ENCODE measurements at places on chromosomes 11 and 22.

GRCh38 chr22:45775062-45775461, 103.4 kb downstream of the ATXN10 start:
- no peak for DNase-seq

GRCh38 chr11:120127236-120127635, 10.7 kb downstream of the TRIM29 start:
- no peak for DNase-seq

DNA sequence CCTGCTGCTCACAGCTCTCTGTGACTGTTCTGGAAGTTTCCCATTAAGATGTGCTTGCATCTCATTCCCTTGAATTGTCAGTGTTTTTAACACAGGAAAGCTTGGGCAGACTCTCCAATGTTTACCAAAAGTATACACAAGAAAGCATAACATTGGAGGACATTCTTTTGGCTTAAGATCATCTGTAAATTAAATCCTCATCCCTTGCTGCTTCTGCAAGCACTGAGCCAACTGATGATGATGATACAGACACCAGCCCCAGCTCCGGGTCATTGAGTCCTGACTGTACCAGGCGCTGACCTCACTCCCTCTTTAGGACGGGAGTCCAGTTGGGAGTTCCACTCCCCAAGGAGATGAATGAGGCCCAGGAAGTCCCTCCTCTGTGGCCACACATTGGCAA, 23.8 kb downstream of the CD82 start:
- no peak for DNase-seq

DNA sequence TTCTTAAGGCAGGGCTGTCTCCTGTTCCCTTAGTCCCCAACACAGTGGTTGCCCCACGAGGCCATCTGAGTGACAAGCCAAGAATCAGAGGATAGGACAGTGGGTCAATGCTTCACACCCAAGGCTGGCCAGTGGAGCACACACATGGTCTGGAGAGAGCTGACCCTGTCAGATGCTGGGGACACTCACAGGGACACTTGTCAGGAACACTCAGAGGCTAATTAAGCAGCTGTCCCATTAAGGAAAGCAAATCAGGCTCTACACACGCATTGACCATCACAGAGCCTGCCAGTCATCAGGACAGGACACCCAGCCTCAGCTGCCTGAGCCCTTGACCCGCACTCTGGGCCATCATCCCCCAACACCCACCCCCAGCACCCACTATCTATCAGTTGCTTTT, 18.2 kb downstream of the GDPD5 start:
- DNase-seq = no peak

DNA sequence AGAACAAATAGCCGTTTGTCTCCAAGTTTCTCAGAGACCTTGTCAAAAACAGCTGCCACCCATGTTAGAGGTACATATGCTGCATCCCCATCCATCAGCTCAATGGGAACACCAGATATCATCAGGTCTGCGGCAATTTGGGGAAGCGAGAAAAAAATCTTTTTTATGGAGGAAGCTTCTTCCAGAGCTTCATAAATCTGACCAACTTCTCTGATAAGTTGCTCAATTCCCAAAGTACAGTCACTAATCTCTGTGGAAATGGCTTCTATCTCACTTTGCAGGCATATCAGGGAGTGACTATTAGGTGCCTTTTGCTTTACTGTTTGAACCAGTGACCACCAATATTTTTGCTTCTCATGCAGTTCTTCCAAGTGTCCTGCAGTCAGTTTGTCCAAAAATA, 34.3 kb upstream of the MRPL17 start:
- DNase-seq = no peak

DNA sequence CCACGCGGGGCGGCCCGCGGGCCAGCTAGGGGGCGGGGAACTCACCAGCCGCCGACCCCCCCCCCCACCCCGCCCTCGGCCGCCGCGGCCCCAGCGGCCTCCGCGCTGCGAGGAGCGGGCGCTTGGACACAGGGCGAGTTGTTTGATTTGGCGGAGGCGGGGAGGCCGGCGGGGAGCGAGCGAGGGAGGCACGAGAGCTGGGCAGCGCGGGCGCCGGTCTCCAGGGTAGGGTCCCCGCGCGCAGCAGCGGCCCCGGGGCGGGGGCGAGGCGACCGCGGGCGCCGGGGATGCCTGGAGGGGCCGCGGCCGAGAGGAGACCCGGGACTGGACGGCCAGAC, 64.4 kb downstream of the NAV2 start:
- DNase-seq = no peak

GRCh38 chr22:29478326-29479276, 1.4 kb upstream of the NEFH start:
- no peak for DNase-seq

GRCh38 chr22:44275631-44275995, 37.1 kb downstream of the SHISAL1 start:
- DNase-seq = no peak

- DNase-seq = no peak
Measured at GRCh38 chr22:49971232-49972162, 10.9 kb downstream of the PIM3 start.

DNA sequence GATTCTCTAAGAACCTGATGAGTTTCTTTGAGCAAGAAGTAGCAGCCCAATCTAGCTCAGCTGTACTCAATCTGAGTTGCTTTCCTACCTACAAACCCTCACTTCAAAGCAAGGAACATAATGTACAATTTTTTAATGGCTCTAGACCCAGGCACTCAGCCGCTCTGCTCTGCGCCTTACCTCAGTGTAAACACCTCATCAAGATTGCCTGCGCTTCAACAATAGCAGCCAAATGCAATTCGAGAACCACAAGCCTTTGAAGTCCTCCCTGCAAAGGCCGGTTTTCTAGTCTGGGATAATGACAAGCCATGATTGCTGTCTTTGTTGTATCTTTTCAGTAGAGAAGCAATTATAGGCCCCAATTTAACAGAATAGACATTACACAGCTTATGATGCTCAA, 38.0 kb downstream of the JHY start:
- DNase-seq = no peak

DNA sequence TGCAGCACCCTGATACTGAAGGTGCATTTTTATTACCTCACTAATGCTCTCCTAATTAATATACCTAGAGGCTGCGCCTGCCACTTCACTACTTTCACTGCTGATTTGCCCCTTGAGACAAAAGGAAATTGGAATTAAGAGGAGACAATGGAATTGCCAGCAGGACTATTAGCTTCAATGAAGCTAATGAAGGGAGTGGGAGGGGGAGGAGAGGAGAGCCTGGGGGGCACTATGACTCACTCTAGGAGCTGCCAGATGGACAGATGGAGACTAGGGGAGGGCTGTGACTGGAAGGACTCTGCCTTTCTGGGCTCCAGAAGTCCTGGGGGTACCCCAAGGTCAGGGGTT, 102.8 kb upstream of the DRD2 start:
- DNase-seq = no peak

DNA sequence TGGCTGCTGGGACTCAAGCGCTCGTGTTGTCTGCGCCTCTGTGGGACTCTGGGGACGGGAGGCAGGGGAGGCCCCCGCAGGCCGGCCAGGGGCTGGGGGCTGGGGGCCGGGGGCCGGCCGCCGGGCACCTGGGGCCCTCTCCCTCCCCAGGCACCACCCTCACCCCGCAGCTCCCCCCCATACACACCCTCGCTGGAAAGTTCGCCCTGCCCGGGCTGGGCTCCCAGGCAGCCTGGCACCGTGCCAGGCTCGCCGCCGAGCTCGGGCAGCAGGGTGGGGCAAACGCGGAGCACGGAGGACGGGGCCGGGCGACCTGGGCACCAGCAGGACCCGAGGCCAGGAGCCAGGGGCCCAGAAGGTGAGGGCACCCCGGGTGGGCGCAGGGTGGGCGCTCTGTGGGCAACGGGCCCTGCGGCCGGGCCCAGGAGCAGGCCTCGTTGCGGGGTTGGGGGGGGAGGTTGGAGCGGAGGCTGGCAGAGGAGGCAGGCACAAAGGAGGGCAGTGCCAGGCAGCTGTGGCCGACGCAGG, 76.7 kb upstream of the WNT7B start:
- DNase-seq = no peak

GRCh38 chr22:19663821-19664355, 50.4 kb upstream of the SEPTIN5 start:
- no peak for DNase-seq

DNA sequence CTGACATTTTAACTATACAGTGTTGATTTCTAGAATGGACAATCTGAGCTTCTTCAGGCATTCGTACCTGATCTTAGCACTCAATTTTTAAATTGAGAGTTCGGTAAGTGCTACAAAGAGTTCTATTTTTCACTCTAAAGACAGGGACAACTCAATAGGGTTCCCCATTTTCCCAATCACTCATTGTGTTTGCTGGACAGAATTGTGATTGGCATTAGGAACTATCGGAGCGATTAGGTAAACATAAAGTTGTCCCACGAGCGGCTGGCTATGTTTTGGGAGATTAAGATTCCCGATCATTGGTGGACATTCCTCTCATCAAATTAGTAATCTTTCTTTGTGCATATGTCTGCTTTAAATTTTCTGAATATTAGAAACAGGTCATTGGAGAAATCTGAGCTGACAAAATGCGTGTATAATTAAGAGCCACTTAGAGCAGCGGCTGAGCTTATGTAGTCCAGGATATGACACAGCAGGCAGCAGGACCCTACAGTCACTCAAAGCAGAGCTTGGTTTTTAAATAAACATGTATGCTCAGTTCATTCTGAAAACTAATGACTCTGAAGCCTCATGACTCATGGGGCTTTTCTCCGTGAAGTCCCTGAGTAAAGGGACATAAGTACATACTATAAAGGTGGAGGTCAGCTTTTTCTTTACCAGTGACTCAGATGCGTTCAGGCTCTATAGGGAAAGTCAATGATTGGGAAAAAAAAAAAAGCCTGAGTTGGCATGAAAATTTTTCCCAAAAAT, 109.4 kb downstream of the GRIA4 start:
- DNase-seq = no peak

DNA sequence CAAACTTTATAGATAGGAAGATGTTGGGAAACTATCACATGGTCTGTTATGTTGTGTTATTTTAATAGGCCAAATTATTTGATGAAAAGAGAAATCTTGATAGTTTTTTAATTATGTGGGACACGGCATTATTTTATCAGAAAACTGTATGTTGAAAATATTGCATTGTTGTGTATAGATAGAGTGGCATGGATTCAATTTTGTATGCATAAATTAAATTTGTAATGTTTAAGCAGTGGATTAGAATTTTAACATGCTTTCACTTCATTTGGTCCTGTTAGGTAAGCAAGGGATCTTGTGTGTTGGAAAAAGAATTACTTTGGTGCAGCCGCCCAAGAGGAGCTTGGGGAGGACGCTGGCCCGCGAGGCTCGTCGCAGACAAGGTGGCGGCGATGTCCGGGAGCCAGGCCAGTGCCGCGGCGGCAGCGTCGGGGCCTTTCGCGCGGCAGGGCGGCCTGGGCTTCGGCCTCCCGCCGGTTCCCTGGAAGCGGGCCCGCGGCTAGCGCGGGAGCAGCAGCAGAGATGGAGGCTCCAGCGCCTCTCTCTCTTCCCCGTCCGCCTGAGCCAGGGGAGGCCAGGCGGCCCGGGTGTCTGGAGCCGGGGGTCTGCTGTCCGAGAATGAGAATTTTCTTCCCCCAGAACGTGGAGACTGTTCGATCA, 82.7 kb downstream of the GGT1 start:
- DNase-seq = no peak

GRCh38 chr11:126890561-126890960, 110.0 kb downstream of the KIRREL3 start:
- DNase-seq = no peak

GRCh38 chr11:119306373-119306890, 10.5 kb downstream of the MCAM start:
- no peak for DNase-seq

DNA sequence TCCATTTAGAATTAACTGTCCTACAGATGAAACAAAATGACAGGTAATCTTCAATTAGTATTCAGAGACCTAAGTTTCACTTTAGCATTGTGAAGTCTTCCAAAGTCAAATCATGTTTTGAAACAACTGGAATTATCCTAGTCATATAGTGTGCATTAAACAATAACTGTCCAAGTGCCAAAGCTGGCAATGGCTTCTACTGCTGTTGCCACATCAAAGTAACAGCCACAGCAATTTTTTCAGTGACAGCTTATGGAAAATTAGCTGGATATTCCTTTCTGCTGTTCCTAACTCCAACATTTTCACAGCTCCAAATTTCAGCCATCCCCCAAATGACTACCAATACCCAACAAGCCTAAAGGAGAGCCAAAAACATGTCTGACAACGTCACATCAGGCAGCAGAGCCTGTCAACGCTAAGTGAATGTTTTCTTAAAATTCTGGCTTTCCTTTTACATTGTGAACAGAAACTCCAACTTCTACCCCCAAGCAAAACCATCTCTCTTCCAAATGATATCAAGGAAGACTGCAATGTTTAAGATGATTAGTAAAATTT, 45.3 kb upstream of the CCDC34 start:
- no peak for DNase-seq

- DNase-seq = no peak
Measured at GRCh38 chr22:25644122-25644521, 79.6 kb downstream of the GRK3 start.

DNA sequence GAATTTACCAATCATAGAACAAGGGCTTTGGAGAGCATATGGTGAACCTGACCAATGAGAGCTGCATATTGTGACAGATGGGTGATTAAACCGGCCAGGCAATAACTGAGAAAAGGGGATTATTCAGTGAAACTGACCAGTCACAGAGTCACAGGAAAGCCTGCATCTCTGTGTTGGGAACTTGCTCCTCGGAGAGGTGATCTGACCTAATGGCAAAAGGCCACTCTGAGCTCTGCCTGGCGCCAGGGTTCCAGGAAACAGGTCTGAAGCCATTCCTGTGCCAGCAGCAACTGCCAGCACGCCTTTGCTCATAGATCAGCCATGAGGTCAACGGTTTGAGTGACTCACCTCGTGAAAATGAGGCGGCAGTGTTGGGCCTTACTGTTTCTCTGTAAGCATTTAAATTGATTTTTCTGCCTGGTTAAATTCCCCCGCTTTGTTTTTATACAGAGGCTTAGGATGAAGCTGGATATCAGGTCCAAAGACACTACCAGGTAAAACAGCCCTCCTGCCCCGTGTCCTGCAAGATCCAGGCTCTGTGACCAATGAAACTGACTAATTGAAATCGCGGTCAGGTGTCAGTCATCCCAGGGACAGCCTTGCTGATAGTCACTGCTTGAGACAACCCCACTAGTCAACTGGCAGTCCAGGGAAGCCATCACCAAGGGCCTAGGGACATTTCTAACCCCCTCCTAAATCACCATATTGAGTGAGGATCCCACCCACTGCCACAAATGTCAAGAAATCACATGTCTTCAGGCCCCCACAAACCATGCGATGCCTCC, 35.8 kb upstream of the MYOD1 start:
- DNase-seq = no peak

Data from stimulated activated CD4-positive, alpha-beta T cell treated with anti-CD3 and anti-CD28 coated beads, Interleukin-1b, Interleukin-23, amount 100 ng/mL, for 1 hour (primary cell).